ENCODE measurements at places on chromosomes 16 and 17.

GRCh38 chr16:9818702-9819101 lies 363.5 kb downstream of the GRIN2A start:
- no peak for DNase-seq

DNA sequence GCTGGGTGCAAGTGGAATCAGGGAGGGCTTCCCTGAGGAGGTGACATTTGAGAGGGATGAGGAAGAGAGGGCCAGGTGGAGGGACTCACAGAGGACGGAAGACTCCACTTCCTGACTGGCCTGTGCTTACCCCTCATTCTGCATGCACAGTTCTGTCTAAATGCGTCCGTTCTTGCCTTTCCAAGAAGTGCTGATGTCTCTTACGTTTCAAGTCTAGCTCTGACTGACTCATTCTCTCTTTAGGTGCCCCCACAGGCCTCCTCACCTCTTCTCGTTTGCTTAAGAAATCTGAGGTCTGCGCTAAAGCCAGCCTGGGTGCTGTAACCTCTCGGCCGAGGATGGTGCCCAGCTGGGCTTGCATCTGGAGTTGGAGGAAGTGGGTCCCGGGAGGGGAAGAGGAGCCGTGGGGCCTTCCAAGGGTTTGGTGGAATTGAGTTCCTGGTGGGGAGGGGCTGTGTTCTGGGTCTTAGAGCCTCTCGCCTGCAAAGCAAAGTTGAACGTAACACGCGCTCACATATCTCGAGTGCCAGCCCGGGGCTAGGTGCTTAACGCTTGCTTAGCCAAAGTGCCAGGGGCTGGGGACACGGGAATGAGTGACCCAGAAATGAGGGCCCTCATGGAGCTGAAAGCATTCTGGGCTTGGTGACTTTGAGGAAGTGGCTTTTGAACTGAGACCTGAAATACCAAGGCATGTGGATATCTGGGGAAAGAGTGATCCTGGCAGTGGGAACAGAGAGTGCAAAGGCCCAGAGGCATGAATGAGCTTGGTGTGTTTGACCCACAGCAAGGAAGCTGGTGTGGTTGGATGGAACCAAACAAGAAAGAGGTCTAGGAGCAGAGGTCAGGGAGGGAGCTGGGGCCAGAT lies 4.8 kb downstream of the IL4R start:
- no peak for DNase-seq

- no peak for DNase-seq
These were observed 82.6 kb downstream of the HIC1 start for GRCh38 chr17:2137342-2138098.

- DNase-seq: no peak
These were observed 1.5 kb upstream of the SUMO2 start for GRCh38 chr17:75183999-75184884.
